ENCODE measurements at places on chromosomes 3 and 15.

GRCh38 chr3:69413551-69414207 is 27.8 kb upstream of the FRMD4B start:
- no peak for DNase-seq

GRCh38 chr15:56168394-56168793 is 75.3 kb downstream of the RFX7 start:
- DNase-seq, result no peak

GRCh38 chr3:126515066-126515706 is 2.4 kb downstream of the UROC1 start:
- no peak for DNase-seq

GRCh38 chr15:48352474-48353072 is 21.3 kb downstream of the DUT start:
- DNase-seq, result peak; percentile 74

GRCh38 chr3:114764056-114764492 is 383.0 kb downstream of the ZBTB20 start:
- DNase-seq, result no peak

DNA sequence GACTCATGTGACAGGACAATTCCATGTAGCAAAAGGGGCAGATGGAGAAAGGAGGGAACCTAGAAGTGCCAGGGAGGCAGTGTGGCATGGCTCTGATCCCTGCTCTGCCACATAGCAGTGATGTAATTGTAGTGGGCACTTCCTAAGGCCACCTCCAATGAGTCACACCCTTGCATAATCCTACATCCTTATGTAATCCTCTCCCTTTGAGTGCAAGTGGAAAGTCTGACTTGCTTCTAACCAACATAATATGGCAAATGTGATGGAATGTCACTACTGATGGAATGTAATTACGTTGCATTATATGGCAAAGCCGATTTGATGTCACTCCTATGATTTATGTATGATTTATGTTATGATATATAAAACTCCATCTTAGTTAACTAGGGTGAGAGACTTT is 72.9 kb upstream of the ATP2C1 start:
- peak; percentile 61 for DNase-seq

DNA sequence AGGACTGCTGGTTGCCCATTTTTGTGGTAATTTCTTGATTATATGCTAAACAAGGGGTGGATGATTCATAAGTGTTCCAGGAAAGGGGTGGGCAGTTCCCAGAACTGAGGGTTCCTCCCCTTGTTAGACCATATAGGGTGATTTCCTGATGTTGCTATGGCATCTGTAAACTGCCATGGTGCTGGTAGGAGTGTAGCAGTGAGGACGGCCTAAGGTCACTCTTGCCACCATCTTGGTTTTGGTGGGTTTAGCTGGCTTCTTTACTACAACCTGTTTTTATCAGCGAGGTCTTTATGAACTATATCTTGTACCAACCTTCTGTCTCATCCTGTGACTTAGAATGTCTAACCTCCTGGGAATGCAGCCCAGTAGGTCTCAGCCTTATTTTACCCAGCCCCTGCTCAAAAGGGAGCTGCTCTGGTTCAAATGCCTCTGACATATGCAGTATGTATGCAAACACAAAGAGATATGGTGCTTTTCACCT is 46.2 kb downstream of the C3orf38 start:
- DNase-seq, result no peak

DNA sequence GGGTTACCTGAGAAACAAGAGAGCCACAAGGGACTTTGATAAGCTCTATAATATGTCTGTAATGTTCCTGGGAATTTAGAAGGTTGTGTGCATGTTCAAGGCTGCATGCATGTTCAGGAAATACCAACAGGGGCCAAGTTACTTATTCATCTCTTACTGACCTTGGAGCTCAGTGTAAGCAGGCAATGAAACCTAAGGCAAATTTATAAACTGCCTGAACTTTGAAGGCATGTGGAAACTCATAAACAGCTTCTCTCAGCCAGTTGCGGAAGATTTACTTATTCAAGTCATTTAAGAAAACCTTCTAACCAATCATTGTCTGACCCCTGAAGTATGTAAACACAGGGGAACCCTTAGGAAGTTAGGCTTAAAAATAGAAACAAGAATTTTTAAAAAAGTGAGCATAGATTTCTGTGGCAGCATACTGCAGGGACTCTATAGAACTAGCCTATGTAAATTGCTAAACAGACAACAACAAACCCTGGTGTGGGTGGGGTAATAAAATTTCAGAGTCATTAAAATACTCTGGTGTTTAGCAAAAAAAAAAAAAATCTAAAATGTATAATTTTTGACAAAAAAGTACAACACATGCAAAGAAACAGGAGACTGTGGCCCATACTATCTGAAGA is 57.2 kb downstream of the SLC15A2 start:
- no peak for DNase-seq

- no peak for DNase-seq
These were observed 17.1 kb downstream of the UMPS start for GRCh38 chr3:124747111-124747981.

DNA sequence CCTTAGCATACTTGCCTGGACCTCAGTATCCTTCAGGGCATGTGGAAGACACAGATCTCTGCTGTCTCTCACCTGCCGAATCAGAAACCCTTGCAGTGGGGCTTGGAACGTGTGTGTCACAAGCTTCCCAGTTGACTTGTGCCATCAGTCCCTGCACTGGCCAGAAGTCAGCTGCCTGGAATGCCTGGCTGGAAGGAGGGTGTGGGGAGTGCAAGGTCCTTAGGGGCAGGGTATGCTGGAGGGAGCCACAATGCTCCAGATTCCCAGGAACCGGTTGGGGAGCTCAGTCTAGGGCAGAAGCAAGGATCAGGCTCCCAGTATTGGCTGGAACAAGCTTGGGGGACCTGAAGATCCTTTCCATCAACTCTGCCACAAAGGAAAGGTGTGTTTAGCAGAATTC is 27.1 kb downstream of the SPSB4 start:
- DNase-seq, result no peak

- DNase-seq, result peak; percentile 43
These were observed 10.6 kb upstream of the SFMBT1 start for GRCh38 chr3:53056442-53056841.

DNA sequence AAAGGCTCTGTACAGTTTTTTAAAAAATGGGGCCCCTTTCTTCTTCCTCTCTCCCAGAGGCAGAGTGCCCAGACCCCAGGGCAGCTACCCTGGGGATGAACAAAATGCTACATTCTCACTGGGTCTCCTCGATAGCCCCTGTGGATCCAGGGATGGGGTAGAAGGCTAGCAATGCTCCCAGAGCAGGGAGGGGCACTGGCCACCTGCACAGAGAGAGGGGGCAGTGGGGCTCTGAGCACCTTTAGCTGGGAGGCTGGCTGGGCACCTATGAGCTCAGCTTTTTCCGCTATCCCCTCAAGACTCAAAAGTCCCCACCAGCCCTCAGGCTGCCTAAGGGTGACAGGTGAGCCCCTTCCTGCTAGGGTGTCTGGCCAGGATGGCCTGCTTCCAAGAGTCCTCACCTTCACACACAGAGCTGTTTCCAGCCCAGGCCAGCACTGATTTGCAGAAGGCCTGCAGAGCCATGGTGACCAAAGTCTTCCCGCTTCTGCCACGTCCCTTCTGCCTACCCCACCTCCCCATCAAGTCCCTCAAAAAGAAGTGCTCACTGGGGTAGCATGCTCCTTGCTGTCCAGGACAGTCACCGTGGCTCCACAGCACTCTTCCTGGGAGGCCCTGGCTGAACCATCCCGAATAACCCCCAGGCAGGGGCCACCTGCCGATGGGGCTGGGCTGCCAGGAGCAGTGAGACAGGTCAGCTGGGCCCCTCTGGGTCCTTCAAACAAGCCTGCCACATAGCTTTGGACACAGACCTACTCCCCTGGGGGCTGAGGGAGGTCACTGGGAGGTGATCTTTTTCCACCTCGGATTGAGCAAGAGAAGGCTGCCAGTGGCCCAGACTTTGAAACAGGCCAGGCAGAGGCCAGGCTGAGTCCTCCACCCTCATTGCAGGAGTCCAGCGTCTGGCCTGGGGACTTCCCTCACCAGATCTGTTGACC is 20.4 kb downstream of the BMF start:
- no peak for DNase-seq

GRCh38 chr3:52836986-52837385 is 2.2 kb upstream of the MUSTN1 start:
- no peak for DNase-seq

DNA sequence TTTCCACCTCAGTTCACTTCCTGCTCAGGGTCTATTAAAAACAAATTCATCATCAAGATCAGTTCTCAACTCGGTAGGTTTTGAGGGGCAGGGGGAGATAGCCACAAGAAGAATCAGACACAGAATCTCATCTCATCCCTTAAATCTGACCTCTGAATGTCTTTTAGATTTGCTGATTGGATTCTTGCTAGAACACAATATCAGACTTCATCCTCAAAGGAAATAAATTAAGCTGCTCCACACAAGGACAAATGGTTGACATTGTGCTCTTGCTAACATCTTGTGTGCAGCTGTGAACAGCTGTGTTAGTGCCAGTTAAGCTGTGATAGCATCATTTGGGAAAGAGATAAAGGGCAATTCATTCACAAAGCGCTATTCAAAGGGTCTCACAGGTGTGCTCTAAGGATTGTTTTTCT is 184.0 kb upstream of the ADAMTS9 start:
- DNase-seq, result no peak

DNA sequence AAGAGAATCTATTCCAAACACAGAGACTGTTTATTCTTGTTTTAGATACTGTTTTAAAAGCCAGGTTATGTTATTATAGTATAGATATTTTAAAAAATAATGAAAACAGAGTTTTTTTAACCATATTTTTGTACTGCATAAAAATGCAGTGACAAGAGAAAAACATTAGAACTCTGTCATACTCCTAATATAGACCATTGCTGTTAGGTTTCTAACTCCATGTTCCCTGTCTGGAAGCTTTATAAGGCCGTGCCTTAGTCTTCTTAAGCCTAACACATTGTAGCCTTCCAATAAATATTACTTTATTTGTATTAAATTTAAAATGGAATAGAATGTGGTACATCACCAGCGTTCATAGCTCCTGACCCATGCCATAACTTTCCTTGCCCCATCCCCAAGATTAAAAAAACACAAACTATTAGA is 53.2 kb downstream of the MBNL1 start:
- DNase-seq, result no peak

DNA sequence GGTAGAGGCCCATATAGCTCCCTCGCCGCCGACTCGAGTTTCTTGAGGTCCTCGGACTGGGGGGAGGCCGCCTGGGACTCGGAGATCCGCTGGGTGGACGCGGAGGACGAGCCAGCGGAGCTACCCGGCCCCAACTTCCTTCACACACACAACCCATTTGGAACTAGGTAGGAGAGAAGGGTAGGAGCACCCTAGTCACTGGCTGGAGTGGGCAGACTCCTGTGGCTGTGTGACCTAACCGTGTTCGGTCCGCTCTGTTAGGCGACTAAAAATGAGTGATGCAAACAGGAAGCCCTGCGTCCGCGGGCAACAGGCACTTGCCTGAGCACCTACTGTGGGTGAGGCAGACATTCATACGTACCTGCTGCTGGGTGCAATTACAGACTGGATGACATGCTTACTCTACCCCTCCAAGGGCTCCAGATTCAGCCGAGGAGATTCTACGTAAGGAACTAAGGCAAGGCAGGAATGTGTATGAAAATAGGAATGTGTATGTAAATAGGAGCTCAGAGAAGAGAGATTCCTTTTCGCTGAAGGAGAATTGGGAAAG is 4.6 kb upstream of the SIN3A start:
- peak; percentile 62 for DNase-seq

- no peak for DNase-seq
These were observed 269.7 kb downstream of the XXYLT1 start for GRCh38 chr3:195001261-195001660.

GRCh38 chr15:38190501-38190900 is 62.1 kb upstream of the SPRED1 start:
- no peak for DNase-seq

DNA sequence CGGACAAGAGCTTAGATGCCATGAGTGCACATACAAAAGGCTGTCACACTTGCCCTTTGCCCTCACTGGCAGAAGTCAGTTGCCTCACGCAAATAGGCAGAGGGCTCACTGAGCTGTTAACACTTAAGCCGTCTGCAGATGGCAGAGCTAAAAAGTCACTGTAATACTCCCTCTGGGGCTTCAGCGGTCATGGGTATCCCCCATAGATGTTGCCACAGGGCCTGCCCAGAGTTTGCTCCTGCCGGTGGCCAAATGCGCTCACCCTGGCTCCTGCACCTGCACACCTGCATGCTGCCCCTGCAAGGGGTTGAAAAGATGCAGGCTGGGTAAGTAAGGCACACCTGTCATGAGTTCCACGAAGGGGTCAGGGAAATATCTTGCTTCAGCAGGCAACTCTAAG is 741.5 kb downstream of the EDEM1 start:
- no peak for DNase-seq

- DNase-seq, result no peak
These were observed 54.6 kb downstream of the TRANK1 start for GRCh38 chr3:36890261-36890660.

GRCh38 chr15:77860071-77860691 is 217.3 kb downstream of the TBC1D2B start:
- no peak for DNase-seq

DNA sequence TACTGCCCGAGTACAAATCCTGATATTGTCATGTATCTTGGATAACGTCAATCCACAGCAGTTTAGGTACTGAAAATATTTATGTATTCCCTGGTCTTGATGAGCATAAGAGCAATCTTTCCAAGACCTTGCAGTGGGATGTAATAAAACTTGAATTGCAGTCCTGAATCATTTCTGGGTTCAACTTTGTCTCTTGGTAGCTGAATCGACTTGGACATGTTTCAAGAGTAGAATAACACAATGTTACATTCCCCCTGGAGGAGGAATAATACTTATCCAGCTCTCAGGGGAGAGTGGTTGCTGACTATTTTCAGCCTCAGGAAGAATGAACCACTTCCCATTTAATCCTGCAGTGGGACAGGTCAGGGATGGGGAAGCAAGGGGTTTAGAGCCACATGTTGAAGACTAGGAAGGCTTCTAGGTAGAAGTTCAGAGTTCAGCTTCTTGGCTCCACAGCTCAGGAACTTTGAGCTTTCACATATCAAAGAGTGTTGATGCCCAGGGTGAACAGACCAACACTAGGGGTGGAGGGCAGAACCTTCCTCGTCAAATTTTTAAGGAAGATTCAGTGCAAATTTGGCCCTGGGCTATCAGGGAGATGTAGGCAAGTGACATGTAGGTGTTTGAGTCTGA is 43.4 kb upstream of the GPD1L start:
- DNase-seq, result no peak

DNA sequence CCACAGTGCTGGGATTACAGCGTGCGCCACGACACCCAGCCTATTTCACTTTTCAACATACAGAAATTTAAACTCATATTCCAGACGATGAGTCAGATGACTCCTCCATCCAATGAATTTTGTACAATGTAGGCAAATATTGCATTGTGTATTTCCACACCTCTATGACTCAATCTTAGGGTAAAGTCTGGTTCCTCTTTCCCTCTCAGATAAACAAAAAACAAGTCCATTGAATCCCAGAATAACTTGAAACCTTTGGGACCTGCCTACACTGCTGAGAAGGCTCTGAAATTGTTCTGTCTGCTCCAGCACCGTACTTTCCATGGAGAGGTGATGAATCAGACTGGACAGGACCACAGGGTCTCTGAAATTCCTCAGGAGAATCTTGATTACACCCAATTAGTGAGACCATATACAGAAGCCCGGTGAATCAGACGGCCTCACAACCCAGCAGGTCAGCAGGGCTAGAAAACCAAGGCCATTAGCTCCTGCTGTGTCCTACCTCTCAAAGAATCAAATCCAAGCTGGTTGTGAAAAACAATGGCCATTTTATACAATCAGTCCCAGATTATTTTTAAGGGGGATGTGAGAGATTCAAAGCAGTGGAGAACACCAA is 112.6 kb downstream of the ERC2 start:
- DNase-seq, result no peak

GRCh38 chr15:41659855-41660234 is 360 bp upstream of the MGA start:
- DNase-seq, result no peak
